SW 1271 (cell line): ENCODE measurements at places on chromosomes 16 and 17.
A peak's percentile ranks its signal among the peaks of the same experiment; 100 is the strongest.

DNA sequence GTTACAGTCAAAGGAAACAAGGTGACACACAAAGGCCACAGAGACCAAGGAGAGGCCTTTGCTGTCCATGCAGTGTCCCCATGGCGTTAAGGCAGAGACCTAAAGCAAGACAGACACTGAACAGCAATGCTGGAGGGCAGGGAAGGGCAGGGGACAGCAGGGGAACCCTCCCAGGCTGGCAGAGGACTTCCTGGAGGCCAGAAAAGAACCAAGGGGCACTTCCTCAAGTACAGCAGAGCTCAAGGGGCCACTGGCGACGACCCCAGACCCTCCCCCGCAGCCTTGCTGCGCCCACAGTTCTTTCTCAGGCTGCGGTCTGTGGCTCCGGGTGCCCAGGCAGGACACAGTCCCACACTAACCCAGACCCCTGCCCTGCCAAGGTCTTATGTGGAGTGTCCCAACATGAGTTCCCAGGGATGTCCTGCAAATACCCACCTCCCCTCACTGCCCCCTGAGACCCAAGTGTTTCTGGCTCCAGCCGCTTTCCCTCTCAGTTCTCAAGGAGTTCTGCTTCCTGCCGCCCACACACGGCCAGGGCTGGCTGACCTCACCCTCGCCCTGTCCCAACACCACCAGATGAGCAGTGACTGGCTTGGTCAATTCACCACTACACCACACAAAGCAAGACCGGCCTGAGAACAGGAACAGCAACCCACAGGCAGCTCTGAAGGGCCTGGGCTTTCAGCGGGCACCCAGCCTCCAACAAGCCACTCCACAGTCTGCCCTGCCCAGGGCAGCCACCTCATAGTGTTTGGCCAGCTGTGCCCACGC lies 4.2 kb downstream of the CLCN7 start:
- no peak for DNase-seq

DNA sequence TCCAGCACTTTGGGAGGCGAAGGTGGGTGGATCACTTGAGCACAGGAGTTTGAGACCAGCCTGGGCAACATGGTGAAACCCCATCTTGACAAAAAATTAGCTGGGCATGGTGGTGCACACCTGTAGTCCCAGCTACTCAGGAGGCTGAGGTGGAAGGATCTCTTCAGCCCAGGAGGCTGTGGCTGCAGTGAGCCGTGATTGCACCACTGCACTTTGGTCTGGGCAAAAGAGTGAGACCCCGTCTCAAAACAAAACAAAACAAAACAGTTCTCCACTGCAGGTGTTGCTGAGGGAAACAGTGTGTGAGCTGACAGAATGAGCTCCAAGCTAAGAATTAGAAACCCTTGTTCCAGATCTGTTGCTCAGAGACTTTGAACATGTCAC lies 35.2 kb upstream of the TBX2 start:
- no peak for DNase-seq

GRCh38 chr16:84085773-84086172 lies 31.0 kb downstream of the MBTPS1 start:
- no peak for DNase-seq

DNA sequence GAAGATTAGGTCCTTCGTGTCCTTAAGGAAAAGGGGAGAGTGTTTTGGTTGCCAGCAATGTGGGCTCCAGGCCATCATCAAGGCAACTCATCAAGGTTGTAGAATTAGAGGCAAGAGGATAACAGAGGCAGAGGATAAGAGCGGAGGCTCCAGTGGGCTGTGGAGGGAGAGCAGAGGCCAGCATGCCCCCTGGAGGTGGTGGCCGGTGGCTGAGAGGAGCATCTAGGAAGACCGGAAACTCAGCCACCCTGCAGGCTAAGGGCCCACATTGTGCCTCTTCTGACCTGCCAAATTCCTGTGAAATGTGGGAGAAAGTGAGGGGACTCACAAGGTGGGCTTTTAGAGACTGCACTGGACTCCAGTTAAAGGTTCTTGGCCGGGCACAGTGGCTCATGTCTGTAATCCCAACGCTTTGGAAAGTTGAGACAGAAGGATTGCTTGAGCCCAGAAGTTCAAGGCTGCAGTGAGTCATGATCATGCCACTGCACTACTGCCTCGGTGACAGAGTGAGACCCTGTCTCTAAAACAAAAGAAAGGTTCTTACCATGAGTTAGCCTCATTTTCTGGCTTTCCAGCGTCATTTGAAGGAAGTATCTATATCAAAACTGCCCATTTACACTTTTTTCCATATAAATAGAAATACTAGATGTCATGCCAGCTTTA lies 62.7 kb upstream of the ADORA2B start:
- no peak for DNase-seq

DNA sequence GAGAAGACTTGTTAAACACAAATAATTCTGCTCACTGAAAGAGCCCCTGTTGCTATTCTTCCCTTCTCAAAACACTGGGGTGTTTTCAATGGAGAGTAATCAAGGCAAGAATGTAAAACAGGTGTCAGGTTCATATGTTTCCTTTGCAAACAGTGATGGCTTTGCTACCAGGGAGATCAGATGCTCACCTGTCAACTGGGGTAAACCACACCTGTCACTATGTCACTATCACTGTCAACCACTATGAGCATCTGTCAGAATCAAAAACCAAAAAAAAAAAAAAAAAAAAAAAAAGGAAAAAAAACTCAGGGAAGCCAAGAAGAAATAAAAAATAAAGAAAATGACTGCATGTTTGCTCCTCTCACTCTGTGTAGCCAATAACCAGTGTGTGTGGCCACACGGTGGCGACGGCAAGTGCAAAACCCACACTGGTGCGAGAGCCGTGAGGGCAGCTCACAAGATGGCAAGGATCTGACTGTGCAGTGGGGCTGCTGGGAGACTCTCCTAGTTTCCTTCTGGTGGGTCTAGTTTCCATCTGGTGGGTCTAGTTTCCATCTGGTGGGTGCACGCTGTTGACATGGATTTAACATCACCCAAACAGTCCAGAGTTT lies 22.7 kb downstream of the USP22 start:
- no peak for DNase-seq

DNA sequence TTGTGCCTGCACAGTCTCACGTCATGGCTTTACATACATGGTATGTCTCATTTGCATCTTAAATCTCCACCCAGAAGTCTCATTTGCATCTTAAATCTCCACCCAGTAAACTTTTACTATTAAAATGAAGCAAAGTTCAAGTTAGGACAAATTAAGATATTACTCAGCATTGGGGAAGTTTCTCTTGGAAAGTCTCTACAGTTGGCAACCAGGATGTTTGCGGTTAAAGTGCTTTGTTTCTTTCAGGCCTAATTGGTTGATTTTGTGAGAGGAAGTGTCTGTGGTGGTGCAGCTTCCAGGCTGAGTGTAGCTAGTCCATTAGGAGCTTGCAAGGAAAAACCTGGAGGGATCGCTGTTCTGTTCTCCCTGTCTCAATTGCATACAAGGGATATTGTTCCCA lies 1373.3 kb upstream of the GOT2 start:
- no peak for DNase-seq

GRCh38 chr17:36475346-36475970 lies 11.0 kb upstream of the ZNHIT3 start:
- DNase-seq = no peak

- DNase-seq = no peak
Observed at GRCh38 chr16:28186752-28187151, 25.0 kb downstream of the XPO6 start.

- no peak for DNase-seq
Observed at GRCh38 chr17:67098006-67098405, 53.7 kb downstream of the CACNG1 start.

DNA sequence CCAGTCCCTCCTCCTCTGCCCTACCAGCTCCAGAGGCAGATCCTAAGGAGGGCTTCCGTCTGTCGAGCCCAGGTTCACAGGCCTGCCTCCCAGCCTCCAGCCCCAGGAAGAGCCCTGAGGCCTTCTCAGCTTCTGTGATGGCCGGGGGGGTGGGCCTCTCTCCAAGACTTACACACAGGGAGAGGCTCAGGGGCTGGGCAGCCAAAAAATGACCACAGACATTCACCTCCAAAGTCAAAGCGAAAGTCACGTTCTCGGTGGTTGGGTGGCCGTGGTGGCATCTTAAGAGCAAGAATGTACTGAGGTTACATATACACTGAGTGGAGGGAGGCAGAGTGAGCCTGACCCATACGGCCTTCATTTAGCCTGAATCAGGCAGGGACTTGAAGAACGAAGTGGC lies 119.1 kb downstream of the CCDC182 start:
- DNase-seq = no peak

GRCh38 chr16:4182581-4183236 lies 59.2 kb downstream of the SRL start:
- DNase-seq = no peak

- DNase-seq = no peak
Observed at GRCh38 chr16:77834635-77835540, 46.5 kb downstream of the VAT1L start.

DNA sequence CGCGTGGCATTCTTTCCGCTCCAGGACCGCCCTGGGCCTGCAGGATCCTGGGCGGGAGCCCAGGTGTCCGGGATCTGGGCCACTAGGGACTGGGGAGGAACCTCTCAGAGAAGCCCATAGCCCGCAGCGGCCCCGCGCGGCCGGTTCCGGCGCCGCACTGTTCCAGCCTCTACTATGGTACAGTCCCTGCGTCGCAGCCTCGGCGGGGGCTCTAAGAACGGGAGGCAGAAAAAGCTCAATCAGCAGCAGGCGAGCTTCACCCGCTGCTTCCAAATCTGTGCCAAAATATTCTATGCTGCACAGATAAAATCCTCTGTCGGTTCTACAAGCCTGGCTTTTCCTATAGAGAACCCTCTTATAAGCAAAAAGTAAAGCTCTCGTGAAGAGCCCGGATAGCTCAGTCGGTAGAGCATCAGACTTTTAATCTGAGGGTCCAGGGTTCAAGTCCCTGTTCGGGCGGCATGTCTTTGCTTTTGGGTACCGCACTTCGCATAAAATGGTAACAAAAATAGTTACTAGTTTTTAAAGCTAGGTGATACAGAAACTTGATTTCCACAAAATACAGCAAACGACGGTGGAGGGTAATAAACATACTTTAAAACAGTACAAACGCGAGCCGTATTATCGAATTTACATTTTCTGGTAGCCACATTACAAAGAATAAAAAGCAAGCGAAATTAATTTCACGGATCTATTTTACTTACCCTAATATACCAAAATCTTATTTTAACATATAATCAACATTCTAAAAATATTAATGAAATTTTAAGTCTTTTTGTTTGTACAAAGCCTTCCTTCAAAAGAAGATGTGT lies 661 bp upstream of the ALOXE3 start:
- DNase-seq = peak; percentile 92

GRCh38 chr17:80738987-80739730 lies 194.5 kb downstream of the RPTOR start:
- no peak for DNase-seq

GRCh38 chr17:2238432-2239169 lies 65.0 kb downstream of the SMG6 start:
- no peak for DNase-seq

DNA sequence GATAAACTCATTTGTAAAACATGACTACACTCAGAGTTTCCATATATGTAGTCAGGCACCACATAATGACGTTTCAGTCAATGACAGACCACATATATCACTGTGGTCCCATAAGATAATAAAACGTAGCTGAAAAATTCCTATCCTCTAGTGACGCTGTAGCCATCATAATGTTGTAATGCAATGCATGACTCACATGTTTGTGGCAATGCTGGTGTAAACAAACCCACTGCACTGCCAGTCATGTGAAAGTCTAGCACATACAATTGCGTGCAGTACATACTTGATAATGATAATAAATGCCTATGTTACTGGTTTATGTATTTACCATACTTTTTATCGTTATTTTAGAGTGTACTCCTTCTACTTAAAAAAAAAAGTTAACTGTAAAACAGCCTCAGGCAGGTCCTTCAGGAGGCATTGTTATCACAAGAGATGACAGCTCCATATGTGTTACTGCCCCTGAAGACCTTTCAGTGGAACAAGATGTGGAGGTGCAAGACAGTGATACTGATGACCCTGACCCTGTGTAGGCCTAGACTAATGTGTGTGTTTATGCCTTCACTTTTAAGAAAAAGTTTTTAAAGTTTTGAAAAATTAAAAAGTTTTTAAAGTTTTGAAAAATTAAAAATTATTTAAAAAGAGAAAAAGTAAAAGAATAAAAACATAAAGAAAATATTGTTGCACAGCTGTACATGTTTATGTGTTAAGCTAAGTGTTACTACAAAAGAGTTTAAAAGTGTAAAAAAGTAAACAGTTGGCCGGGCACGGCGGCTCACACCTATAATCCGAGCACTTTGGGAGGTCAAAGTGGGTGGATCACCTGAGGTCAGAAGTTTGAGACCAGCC lies 9.0 kb downstream of the STAT5B start:
- peak; percentile 69 for DNase-seq

DNA sequence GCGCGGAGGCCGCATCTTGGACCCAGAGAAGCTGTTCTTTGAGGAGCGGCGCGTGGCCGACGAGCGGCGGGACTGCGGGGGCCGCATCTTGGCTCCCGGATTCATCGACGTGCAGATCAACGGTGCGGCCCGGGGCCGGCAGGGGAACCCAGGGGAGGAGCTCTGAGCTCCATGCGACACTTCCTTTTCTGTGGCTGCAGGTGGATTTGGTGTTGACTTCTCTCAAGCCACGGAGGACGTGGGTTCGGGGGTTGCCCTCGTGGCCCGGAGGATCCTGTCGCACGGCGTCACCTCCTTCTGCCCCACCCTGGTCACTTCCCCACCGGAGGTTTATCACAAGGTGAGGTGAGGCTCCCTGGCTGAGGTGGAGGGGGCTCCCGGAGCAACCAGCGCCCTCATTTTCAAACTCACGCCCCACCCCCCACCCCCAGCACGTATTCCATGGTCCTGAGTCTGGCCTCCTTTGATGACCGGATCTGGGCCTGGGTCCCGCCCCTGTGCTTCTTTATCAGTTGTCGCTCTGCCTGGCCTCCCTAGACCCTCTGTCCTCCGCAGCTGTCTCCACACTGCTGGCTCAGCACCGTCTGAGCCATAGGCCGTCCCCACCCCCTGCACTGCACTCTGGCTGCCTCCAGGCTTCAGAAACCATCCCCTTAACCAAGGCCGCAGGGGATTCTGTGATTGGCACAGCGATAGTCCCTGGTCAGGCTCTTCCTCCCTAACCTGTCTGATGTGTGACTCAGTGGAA lies 787 bp downstream of the AMDHD2 start:
- no peak for DNase-seq

DNA sequence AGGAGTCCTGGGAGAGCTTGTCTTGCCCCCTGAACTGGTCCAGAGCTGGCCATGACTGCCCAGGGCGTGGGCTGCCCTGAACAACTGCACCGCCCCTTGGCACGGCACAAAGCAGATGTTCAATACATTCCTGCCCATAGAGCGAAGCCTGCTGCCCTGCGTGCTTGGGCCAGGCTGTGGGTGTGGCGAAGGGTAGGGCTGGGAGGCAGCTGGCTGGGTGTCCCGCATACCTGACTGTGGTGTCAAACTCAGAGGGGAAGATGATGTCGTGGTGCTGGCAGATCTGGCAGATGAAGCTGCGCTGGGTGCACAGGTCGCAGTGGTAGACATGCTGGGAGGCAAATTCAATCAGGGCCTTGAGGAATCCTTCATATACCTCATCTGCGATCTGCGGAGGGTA lies 124.2 kb upstream of the SMURF2 start:
- DNase-seq = no peak

- peak; percentile 63 for DNase-seq
Observed at GRCh38 chr17:49968405-49969133, 421 bp upstream of the DLX4 start.

- DNase-seq = no peak
Observed at GRCh38 chr17:28856028-28856574, 1.3 kb downstream of the ERAL1 start.

- no peak for DNase-seq
Observed at GRCh38 chr16:72727565-72727964, 320.4 kb downstream of the ZFHX3 start.
